Right cardiac atrium (tissue), 5 donors: ENCODE measurements at places on chromosomes 4 and X.

- no peak for DNase-seq
Measured at GRCh38 chr4:163540448-163540847, 46.0 kb downstream of the TMA16 start.

GRCh38 chr4:39668887-39669286, 29.0 kb upstream of the UBE2K start:
- no peak for DNase-seq

GRCh38 chr4:163500586-163500985, 6.1 kb downstream of the TMA16 start:
- no peak for DNase-seq

GRCh38 chrX:45517090-45517973, 316.7 kb upstream of the DIPK2B start:
- no peak for DNase-seq

- peak; percentile 68 for DNase-seq
Measured at GRCh38 chr4:37970702-37971101, 10.5 kb downstream of the PTTG2 start.

- DNase-seq = no peak
Measured at GRCh38 chr4:16206848-16207247, 19.4 kb downstream of the TAPT1 start.

GRCh38 chr4:139184129-139184528, 7.1 kb upstream of the ELF2 start:
- DNase-seq = no peak

GRCh38 chr4:19478791-19479190, 772.9 kb upstream of the SLIT2 start:
- DNase-seq = no peak

- DNase-seq = peak; percentile 86
Measured at GRCh38 chrX:71098302-71098701, 2.7 kb downstream of the FOXO4 start.

DNA sequence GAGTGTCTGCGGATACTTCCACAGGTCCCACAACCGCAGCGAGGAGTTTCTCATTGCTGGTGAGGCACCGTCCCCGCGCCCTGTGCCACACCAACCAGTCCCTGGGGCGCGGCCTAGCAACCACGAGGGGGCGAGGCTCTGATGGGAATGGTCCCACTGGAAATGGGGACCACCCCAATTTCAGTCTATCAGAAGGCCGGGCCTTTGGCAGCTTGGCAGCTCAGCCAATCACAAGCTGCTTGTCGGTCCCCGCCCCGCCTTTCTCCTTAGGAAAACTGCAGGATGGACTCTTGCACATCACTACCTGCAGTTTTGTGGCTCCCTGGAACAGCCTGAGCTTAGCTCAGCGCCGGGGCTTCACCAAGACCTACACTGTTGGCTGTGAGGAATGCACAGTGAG, 3.0 kb downstream of the TIMP1 start:
- no peak for DNase-seq
